AG04450 (cell line): ENCODE measurements at places on chromosomes 7 and 10. TPM values are rescaled to one million over a fixed set of nuclear protein-coding genes. Genes with fewer than 3 reads are reported as not detected.

TAS2R3 gene
- polyA plus RNA-seq = 0.19 and 0.21 TPM in 2 replicates

LIPJ gene
- polyA plus RNA-seq = not detected in 2 replicates

MMP21 gene
- 0.07 TPM in 1 of 2 replicates, not detected in the other for polyA plus RNA-seq

NDUFB2 gene
- 195 and 218 TPM in 2 replicates for polyA plus RNA-seq

SPDYE3 gene
- not detected in 2 replicates for polyA plus RNA-seq

LOXL4 gene
- polyA plus RNA-seq = 41.0 and 45.5 TPM in 2 replicates

PDE6C gene
- not detected in 2 replicates for polyA plus RNA-seq

CDCA7L gene
- 23.9 and 28.1 TPM in 2 replicates for polyA plus RNA-seq

HPS1 gene
- 56.7 and 66.2 TPM in 2 replicates for polyA plus RNA-seq

PDSS1 gene
- 8.9 and 10.4 TPM in 2 replicates for polyA plus RNA-seq

- DNase-seq = no peak
Observed at GRCh38 chr7:120691915-120692314, 166.0 kb downstream of the TSPAN12 start.

DNA sequence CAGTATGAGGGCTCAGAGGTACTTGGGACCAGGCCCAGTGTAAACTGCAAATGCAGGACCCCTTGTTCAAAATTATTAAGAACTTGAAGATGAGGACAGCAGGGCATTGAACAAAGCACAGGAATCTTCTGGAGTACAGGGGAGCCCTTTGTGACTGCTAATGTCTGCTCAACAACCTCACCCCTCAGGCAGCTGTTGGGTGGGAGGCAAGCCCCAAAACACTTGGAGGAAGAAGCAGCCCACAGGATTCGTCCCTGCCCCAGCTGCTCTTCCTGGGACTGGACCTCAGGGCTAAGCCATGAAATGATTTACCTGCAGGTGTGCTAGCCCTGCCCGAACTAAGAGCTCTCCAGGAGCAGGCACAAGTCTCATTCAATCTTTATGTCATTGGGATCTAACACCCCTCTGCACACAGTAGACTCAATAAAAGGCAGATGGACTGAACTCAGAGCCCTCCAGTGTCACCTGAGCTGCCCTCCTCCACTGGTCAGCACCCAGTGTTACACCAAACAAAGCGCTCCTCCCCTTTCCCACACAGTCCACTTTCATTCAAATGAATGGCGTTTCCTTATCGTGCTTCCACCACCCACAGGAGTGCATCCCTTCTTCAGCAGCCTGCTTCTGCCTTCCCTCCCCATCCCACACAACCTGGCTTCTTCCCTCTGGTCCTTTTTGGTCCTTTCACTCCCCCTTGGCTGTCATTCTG is 1.0 kb downstream of the TRPV5 start:
- DNase-seq = no peak

DNA sequence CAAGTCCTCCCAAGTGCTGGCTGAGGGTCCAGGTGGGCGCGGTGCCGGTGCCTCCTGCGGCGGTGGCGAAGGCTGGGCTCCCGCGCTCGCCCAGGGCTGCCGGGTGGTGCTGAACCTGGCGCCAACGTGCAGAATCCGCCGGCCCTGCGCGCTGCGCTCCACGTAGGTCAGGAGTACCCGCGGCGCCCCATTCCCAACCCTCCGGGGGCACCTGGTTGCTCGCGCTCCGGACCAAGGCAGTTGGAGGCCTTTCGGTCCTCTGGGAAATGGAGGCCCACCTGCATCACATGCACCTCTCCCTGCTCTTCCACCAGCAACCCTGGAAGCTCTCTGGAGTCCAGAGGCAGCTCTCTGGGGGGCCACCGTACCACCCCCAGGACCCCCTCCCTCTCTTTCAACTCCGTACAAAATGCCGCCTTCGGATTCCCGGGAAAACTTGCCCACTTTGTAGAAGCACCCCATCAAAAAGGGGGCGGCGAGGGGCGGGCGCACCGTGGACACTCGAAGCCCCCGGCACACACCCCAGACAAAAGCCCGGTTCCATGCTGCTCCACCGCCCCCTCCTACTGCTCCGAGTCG is 745 bp downstream of the SLC16A9 start:
- DNase-seq = no peak

GRCh38 chr10:123913688-123914268 is 22.2 kb upstream of the CPXM2 start:
- DNase-seq = no peak

GRCh38 chr10:17465328-17466125 is 11.1 kb upstream of the ST8SIA6 start:
- no peak for DNase-seq

GRCh38 chr7:3092468-3092867 is 48.8 kb upstream of the CARD11 start:
- no peak for DNase-seq

DNA sequence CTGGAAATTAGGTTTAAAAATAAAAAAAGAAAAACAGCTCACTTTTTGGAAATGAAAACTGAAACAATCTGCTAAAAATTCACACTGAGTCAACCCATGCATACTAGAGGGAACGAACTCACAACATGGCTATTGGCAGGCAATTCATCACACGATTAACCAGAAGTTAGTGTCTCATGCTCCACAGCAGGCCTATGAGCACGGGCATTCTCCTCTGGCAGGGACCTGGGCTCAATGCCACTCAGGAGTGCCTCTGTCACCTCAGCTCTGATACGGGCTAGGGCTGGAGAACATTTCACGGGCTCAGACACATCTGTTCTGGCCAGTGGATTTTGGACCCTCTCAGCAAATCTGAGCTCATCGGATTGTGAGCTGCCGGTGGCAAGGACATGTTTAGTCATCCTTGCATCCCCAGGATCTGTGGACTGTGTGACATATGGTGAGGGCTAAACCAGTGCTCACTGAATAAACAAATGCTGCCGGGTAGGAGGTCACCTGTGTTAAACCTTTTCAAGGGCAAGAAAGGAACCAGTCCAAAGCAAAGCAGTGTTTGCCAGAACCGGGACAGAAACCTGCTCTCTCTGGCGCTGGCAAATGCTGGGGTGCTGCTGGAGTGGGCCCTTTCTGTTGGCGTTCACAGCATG is 40.1 kb downstream of the POLR3A start:
- DNase-seq = no peak

DNA sequence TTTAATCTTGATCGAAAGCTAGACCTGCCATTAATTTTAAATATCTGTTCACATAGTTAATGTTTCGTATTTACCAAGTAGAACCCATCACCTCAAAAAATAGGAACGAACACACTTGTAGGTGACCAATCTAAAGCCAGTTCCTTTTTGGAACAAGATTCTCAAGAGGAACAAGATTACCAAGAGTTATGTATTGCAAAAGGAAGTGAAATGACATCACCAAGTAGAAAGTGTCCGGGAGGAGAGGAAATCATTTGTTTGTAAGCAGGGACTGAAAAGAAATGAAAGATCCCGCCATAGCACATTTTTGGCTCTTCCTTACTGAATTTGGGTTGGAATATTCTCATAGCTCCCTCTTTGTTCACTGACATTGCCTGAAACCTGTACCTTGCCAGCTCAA is 1200.5 kb downstream of the SORCS1 start:
- DNase-seq = no peak

GRCh38 chr10:13707156-13707881 is 120.6 kb downstream of the PRPF18 start:
- DNase-seq = peak; percentile 70

DNA sequence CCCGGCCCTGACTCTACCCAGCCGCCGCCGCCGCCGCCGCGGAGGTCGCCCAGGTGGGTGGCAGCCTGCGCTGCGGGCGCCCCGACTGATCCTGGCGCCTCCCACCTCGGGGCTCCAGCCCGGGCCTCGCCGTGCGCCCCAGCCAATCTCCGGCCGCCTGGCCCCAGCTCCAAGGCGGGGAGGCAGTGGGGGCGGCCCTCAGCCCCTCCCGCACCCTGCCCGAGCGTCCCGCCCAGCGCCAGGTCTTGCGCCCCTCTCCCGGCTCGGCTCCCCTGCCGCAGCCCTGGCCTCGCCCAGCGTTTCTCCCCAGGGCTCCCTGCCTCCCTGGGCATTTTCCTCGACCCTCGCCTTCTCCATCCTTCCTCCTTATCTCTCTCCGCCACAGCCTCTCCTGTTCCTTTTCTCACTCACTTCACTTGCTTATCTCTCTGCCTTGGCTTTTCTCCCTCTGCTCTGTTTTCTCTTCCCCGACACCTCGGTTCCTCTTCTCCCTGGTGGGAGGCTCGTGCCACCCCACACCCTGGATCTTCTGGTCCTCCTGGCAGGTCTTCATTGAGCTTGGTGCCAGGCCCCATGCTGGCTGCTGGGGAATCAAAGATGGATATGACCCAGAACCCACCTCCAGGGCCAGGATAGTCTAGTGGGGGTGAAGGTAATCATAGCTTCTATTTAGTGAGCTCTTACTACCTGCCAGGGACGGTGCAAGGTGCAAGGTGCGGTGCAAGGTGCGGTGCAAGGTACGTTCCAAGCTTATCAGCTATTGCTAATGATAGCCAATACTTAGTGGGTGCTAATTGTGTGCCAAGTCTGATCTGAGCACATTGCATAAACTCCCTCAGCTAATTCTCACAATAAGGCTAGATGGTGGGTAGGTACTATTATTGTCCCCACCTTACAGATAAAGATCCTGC is at the start of gene SFRP5:
Gene SFRP5, minus strand, starts transcription at position 87 of the 911 bp plus-strand sequence. CDS start 166 bp downstream, outside the sequence.
- DNase-seq = no peak

DNA sequence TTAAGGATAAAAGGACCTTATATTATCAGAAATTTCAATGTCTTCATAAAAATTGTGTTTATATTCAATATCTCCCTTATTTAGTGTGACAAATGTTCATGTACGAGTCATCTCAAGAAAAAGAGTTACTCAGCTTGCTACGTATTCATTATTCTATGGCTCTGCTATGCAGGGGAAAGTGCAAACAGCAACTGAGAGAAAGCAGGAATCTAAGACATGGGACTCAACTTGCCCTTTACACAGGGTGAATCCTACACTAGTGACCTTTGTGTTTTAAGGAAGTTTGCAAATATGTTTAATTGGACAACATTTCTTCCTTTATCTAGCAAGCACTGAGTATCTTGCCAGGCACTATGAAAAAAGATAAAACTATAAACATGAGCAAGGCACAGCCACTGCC is 104.7 kb downstream of the NPSR1 start:
- DNase-seq = no peak

- DNase-seq = no peak
Observed at GRCh38 chr7:10239695-10240345, 733.9 kb upstream of the PHF14 start.

GRCh38 chr10:102230264-102230860 is 4.3 kb downstream of the ELOVL3 start:
- no peak for DNase-seq

GRCh38 chr7:70533614-70534013 is 598.3 kb upstream of the GALNT17 start:
- no peak for DNase-seq

GRCh38 chr7:70316745-70317144 is 718.5 kb downstream of the AUTS2 start:
- DNase-seq = no peak

DNA sequence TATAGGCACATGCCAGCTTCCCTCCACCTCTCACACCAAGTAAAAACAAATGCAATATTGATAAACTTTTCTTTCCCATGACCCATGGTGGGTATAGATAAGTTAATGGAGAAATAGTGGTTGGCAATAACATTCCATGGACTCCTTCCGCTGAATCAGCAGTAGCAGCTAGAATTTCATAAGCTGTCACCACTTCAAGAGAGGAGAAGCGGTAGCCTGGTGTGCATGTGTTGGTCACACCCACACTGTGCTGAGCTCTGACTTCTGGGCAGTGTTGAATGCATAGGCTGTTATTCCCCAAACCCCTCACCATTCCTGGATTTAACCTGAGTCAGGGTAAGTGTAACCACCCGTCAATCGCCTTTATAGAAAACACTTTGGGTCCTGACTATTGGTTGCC is 32.5 kb upstream of the BMPER start:
- DNase-seq = no peak

DNA sequence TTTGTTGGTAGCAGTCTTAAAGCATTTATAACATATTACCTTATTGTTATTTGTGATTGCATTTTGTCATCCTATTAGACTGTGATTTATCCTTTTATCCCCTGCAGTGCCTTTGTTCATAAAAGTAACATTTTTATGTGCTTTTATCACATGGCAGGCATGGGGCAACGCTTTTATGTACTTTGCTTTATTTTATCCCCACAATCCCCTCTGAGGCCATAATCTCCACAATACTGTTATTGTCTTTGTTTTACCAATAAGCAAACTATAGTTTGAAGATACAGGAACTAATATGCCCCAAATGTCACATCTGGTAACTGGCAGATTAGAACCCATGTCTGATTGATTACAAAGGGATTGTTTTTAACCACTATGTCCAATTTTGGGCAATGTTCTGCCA is 613.5 kb downstream of the REEP3 start:
- DNase-seq = no peak

DNA sequence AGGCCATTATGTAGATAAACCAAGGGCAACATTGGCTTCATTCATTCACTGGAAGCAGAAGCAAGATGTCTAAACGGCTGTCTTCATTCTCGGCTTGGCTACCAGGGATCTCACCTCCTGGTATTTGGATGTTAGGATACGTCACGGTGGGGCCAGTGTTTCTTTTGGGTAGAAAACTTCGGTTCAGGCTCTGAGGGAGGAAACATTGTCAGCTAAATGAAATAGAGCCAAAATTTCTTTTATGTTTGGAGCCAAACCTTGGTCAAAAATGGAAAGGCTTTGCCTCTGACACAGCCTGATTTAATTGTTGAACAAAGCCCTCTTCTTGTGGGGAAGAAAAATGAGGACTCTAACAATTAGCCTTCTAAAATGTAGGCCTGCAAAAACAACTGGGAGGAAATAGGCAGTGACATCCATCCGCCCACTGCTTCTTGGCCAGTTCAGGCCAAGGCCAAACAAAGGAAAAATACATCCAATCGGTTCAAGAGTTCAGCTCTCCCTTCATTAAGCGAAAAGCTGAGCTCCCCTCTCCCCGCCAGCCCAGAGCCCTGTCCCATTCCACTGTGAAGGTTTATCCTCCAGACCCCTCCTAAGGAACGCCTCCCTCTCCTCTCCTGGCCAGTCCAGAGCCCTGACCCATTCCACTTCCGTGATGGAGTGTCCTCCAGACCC is 44.4 kb downstream of the PFKFB3 start:
- no peak for DNase-seq

- DNase-seq = no peak
Observed at GRCh38 chr10:72261784-72262404, 11.8 kb upstream of the DDIT4 start.

- DNase-seq = no peak
Observed at GRCh38 chr10:78774614-78774998, 294.2 kb upstream of the ZMIZ1 start.

DNA sequence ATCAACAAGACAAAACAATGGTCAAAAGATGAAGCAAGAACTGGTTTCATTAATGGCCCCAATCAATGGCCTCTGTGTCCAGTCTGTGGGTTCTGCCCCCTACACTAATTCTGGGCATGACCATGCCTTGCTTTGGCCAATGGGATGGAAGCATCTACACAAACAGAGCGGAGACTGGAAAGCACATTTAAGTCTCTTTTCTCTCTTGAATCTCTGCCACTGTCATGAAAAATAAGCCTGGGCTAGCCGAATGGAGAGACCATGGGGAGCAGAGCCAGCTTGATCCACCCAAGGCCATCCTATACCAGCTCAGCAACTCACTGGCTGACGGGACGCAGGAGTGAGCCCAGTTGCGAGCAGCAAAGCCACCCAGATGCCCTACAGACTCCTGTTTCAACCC is 30.9 kb downstream of the ANKRD16 start:
- no peak for DNase-seq

- DNase-seq = no peak
Observed at GRCh38 chr7:36037121-36037662, 115.9 kb upstream of the EEPD1 start.
